GM19239 (cell line): ENCODE measurements at places on chromosomes 16 and 17.

DNA sequence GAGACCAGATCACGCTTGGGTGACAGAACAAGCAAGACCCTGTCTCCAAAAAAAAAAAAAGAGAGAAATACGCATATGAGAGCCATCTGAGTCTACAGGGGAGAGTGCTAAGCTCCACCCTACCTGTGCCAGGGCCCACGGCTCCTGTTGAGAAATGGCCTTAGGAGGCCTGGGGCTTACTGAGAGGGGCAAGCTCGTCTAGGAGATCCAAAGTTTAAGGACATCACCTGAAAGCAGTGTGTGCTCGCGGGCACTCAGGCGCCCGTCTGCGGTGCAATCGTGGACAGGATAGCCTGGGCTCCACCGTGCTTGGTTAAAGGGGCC is 14.5 kb upstream of the BAIAP2 start:
- no peak for DNase-seq

DNA sequence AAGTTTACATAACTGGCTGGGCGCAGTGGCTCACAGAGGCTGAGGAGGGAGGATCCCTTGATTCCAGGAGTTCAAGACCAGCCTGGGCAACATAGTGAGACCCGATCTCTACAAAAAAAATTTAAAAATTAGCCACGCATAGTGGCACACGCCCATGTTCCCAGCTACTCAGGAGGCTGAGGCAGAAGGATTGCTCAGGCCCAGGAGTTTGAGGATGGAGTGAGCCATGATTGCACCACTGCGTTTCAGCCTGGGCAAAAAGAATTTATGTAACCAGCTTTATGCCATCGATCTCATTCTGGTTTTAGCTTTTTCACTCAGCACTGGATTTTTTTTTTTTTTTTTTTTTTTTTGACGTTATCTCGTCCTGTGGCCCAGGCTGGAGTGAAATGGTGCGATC is 9.1 kb upstream of the CD300E start:
- no peak for DNase-seq

GRCh38 chr17:64110379-64111152 is 19.4 kb downstream of the ERN1 start:
- no peak for DNase-seq

DNA sequence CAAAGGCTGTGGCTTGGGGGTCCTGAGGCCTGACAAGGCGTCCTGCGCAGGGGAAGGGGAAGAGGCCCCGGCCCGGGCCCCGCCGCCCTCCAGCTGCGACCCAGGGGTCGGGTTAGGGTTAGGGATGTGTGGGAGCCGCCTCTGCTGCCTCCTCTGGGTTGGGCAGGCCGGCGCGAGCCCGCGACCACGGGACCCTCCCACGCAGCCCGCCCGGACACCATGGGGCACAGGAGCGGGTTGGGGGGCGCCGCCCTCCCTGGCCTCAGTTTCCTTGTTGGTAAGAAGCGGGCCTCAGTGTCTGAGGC is 386 bp downstream of the CIAO3 start:
- no peak for DNase-seq

DNA sequence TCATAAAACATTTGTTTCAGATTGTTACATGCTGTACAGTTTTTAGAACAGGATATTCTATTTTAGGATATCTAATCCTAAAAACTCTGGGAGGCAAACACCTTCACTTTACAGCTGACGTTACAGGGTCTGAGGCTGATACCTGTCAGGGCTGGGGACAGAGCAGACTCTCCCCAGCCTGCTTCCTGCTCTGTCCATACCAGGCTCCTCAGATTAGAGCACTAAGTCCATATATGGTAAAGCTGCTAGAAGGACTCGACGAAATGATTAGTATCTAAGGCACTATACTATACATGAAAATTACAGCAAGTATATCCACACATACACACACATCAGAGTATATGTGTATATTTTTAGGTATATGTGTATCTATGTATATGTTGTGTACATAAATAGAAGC is 125.2 kb downstream of the ZFHX3 start:
- DNase-seq: no peak

DNA sequence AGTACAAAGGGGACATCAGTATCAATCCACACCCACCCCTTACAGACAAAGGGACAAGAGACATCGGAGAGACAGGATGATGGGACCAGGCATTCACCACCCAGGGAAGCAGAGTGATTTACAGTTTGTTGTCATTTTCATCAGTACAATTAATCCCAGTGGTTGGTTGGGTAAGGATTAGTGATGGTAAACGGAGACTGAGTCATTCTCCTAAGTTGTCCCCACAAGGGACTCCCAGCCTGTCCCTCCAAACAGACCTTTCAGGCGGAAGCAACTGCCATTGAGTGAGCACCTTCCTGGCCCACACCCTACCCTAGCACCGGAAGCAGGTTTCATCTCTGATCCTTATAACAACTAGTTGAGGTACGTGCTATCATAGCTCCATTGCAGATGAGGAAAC is 11.2 kb downstream of the PPL start:
- DNase-seq: no peak

DNA sequence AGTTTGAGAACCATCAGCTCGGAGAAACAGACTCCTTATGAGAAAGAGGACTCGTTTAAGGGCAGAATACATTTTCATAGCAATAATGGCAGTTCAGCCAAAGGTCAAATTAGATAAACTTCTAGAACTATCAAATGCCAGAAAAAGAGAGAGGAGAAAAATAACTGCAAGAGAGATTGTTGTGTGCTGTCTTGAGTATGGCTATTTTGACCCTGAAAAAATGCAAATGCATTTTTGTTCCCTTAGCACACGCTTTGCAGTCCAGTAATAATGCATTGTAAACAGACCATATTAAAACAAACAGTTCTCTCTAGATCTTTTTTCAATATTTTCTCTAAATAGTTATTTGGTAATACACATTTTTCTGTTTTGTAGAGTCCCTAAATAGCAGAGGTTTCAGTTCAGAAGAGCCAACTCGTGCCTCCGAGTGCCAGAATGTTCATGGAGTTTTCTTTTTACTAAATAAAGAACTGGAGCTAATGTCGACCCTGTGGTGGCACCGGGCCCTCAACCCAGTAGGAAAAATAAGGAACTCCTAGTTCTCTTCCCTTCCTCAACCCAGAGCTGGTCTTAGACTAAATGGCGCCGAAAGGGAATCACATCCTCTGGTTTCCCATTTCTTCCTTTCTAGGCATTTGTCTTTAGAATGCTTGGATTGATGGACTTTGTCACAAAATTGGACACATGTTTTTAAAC is 298.0 kb downstream of the MAP2K4 start:
- no peak for DNase-seq

GRCh38 chr17:15478845-15479244 is 11.4 kb upstream of the CDRT4 start:
- no peak for DNase-seq

- peak; percentile 75 for DNase-seq
Measured at GRCh38 chr17:47802341-47803022, 19.1 kb downstream of the OSBPL7 start.

- no peak for DNase-seq
Measured at GRCh38 chr16:55534756-55535155, 25.9 kb downstream of the LPCAT2 start.

DNA sequence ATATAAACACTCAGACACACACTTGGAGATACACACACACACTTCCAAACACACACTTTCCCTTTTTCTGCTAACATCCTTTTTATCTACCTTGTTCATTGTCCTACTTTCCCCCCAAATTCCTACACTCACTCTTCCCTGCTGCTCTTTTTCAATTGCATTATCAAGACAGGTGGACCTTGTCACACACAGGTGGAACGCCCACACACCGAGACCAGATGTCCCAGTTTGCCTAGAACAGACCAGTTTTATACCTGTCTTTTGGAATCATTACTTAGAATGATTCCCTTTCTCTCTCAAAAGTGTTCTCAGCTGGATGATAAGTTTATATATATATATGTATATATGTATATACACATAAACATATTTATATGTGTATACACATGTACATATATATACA is 50.7 kb upstream of the ARHGAP44 start:
- DNase-seq: no peak

DNA sequence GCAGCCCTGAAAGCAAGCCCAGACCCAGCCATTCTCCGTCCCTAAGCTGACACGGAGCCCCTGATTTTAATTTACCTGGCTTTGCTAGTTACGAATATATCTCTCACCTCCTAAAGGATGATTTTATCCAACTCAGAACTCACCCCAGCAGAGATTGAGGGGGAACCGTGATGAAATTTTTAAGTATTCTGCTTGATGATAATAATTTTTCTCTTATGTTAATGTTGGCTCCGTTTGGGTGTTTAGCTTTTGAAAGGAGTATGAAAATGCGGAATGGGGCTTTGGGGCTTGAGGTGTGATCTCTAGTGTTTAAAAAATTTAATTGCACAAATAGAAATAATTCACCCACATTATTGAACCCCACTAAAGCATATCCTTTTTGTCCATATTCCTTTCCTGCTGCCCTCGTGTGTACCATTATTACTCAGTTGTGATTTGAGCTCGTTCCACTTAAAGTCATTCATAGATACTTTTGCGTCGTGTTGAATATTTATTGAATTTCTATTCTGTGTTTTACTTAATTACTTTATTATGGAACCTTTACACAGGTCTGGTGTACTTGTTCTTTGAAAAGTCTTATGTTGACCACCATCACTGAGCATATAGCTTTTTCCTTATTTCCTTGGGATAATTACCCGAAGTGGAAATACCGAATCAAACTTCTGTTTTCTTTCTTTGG is 775 bp downstream of the PRPSAP2 start:
- DNase-seq: no peak

DNA sequence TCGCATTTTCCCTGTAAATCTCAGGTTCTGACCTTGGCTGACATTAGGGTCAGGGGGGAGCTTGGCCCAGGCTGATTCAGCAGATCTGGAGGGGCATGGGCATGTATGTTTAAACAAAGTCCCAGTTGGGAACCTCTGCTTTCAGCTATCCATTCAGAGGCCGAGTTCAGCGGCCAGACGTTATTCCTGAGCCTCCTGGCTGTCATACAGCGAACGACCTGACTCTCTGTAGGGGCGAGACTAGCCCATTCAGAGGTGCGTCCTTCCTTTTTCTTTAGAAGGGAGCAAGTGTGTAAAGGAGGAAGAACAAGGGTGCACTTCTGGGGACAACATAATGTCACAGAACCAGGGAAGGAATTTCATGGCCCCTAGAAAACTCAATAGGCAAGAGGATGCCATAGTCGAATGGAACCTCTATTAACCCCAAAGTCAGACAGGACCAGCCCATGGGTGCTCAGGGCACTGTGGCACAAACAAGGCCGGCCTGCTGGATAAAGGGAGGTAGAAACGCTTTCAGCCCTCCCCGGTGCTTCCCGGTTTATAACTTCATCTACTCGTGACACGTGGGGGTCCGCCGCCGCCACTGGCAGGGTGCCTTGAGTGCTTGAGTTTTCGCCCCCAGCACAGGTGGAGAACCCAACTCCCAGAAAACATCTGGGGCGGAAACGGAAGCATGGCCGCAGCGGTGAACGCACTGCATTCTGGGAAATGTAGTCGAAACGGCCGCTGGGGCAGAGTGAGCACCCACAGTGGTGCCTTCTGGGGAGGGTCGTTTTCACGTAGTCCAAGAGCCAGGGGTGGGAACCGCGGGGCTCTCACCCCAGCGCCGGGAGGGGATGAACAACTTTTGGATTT is 33.2 kb upstream of the PLCG2 start:
- peak; percentile 58 for DNase-seq

GRCh38 chr16:56931892-56932720 is at the start of gene HERPUD1:
Gene HERPUD1, plus strand, starts transcription at chr16:56932142. Its CDS starts 103 bp downstream, at chr16:56932245.
- peak; percentile 89 for DNase-seq

- no peak for DNase-seq
Measured at GRCh38 chr16:82641336-82641984, 14.7 kb downstream of the CDH13 start.

DNA sequence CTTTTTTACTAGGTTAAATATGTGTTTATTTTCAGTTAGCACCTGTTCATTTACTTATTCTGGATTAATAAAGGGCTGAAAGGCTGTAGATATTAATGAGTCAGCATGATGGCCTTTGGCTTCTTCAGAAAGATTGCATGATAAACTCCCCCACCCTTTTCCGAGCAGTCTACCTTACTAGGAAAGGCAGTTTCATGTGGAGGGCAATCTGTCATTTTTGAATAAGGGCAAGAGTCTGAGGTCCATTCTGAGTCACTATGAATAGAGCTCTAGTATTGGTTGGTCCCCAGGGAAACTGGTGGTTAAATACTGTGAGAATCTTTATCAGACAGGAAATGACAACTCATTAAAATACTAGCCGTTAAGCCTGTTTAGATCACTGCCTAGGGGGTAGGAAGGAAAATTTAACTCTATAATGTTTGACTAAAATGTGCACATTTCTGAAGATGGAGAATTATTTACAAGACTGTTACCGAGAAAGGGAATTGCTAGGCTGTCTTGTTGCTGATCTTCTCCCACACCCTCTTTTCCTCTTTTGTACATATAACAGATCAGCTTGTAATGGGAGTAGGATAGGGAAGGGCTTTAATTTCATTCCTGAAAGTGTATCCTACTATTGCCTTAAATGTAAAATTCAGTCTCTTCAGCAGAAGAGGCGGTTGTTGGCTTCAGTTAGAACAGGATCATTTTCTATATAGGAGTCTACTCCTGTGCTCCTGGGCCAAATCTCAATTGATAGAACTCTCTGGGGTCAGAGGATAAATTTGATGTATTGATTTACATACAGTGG is 63.3 kb downstream of the TUBD1 start:
- peak; percentile 30 for DNase-seq

DNA sequence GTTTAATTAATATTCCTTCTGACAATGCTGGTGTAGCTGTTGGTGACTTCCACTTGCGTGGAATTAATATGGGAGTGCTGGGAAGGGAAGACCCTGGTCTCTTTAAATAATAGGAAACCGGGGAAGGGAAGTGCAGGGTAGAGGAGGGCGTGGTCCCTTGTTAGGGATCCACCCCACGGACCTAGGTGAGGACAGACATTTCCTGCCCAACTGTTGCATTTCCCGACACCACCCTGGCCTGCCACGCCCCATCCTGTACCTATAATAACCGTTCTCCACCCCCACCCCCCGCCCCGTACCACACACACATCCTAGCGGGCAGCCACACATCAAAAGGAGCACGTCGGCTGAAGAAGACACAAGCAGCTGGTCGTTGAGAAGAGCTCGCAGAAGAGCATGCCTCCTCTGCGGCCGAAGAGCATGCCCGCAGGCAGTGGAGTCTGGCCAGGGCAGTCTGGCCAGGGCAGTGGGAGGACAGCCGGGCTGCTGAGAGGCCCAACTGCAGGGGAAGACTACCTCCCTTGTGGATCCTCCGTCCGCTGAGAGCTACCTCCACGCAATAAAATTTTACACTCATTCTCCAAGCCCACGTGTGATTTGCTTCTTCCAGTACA is 36.8 kb upstream of the MMD start:
- DNase-seq: no peak

DNA sequence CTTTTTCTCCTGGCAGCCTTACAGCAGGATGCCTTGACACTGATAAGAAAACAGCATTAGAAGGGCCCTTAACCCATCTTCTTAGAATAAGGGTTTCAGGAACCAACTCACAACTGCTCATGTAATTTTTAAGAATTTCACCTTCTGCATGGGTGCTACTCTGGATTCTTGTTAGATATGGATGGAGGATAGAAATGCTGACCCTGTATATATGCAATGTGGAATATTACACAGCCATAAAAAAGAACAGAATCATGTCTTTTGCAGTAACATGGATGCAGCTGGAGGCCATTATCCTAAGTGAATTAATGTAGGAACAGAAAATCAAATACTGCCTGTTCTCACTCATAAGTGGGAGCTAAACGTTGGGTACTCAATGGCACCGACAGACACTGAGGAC is 423.5 kb downstream of the CA10 start:
- DNase-seq: no peak
